H9 (cell line): ENCODE measurements at places on chromosomes 11 and 22. TPM values are rescaled to one million over a fixed set of nuclear protein-coding genes. Genes with fewer than 3 reads are reported as not detected.
A peak's percentile ranks its signal among the peaks of the same experiment; 100 is the strongest.

- no peak overlapping the region for H3K4me3 ChIP-seq
- peak; percentile 39 for DNase-seq
- no peaks in the 10 kb centered on the region for H3K27me3 ChIP-seq
- H3K27ac ChIP-seq, result no peak overlapping the region
- H3K36me3 ChIP-seq, result peaks cover 25% of the 10 kb centered on the region; the same call in 2 of the 3 replicates
These were observed 179.8 kb downstream of the NAV2 start for GRCh38 chr11:19892387-19892786.

GRCh38 chr11:67027943-67028542 is 5.1 kb downstream of the SYT12 start:
- peaks cover 12% of the 10 kb centered on the region; the same call in 1 of the 2 replicates for H3K27me3 ChIP-seq
- no peak for DNase-seq
- H3K27ac ChIP-seq, result no peak overlapping the region

GRCh38 chr11:70206982-70207376 is 3.9 kb downstream of the FADD start:
- no peaks in the 10 kb centered on the region for H3K27me3 ChIP-seq
- peaks cover 27% of the 10 kb centered on the region for H3K36me3 ChIP-seq
- DNase-seq, result no peak
- H3K4me1 ChIP-seq, result peaks cover 3% of the 10 kb centered on the region; the same call in 1 of the 2 replicates

DNA sequence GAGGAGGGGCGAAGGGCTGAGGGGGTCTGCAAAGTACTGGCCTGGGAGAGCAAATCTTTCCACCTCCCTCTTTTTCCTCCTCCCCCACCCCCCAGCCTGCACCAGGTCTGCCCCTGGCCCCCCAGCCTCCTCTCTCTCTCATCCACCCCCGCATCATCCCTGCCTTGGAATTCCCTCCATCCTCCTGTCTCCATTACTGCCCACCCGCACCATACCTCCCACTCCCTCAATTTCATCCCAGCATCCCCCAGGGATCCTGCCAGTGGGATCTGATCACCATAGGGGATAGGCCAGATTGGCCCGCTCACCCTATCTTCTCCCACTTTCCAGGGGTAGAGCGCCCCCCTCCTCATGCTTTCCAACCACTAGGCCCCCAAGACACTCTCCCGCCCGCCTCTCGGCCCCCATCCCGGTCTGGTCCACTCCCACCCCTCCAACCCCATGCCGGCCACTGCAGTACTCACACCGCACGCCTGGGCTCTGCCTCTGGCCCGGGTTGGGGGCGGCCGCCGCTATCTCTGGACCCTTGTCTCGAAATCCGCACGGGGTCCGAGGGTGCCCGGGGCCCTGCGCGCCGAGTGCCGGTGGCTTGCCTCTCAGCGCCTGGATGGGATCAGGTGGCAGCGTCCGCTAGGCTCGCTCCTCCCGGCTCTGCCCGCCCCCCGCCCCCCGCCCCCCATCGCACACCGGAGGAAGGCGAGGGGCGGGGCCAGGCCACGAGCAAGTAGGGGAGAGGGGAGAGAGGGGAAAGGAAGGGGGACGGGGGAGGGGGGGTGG is at the start of gene GAL3ST3:
Gene GAL3ST3, minus strand, starts transcription at position 615 of the 777 bp plus-strand sequence. CDS start 3,746 bp downstream, outside the sequence.
- H3K4me1 ChIP-seq, result peaks cover 6% of the 10 kb centered on the region; the same call in 1 of the 2 replicates
- peaks cover 13% of the 10 kb centered on the region for H3K36me3 ChIP-seq
- no peaks in the 10 kb centered on the region for H3K27me3 ChIP-seq
- peak within 1 kb of the TSS; percentile 84 for H3K4me3 ChIP-seq

DNA sequence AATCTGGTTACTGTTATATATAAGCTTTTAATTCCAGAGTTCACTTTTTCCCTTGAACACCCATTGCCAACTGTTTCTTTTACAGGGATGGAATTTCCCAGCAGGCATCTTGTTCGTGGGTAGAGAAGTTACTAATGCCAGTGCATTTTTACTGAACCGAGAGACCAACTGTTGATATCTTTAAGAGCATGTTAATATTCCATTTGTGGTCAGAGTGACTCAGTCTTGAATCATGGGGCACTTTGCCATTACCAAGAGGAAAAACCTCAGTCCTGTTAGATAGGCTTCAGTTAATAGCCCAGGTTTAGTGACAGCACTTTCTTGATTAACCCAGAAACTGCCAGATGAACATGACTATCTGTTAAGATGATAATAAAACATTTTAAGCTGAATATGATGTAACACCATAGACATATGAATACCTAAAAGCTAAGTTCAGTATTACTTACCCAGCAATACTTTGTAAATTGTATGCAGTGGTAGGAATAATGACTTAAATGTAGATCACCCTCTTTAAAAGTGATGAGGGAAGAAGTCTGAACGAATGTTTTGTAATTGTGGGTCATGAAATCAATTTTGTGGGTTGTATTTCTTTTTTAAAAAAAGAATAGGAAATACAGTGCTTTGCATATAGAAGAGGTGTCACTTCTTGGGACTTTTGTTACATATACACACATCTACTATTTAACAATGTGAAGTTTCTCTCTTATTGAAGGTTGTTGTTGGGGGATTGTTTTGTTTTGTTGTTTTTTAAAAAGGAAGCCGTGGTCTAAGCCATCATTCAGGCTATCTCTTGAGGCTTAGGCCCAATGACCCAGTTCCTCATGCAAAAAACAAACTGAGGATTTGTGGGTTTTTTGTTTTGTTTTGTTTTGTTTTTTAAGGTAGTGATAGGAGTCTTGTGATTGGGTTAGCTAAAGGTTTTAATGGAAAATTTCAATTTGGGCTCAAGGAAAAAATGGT is 79.2 kb upstream of the GRIK4 start:
- H3K4me1 ChIP-seq, result no peaks in the 10 kb centered on the region
- H3K27ac ChIP-seq, result no peak overlapping the region
- no peak for DNase-seq
- no peak overlapping the region for H3K4me3 ChIP-seq
- H3K36me3 ChIP-seq, result peaks cover 9% of the 10 kb centered on the region

- H3K27me3 ChIP-seq, result no peaks in the 10 kb centered on the region; the same call in 1 of the 2 replicates
- no peak overlapping the region for H3K4me3 ChIP-seq
- no peaks in the 10 kb centered on the region for H3K36me3 ChIP-seq
- H3K27ac ChIP-seq, result no peak overlapping the region
- peaks cover 9% of the 10 kb centered on the region; the same call in 1 of the 2 replicates for H3K4me1 ChIP-seq
These were observed 11.4 kb downstream of the SLC6A5 start for GRCh38 chr11:20610825-20611224.

DNA sequence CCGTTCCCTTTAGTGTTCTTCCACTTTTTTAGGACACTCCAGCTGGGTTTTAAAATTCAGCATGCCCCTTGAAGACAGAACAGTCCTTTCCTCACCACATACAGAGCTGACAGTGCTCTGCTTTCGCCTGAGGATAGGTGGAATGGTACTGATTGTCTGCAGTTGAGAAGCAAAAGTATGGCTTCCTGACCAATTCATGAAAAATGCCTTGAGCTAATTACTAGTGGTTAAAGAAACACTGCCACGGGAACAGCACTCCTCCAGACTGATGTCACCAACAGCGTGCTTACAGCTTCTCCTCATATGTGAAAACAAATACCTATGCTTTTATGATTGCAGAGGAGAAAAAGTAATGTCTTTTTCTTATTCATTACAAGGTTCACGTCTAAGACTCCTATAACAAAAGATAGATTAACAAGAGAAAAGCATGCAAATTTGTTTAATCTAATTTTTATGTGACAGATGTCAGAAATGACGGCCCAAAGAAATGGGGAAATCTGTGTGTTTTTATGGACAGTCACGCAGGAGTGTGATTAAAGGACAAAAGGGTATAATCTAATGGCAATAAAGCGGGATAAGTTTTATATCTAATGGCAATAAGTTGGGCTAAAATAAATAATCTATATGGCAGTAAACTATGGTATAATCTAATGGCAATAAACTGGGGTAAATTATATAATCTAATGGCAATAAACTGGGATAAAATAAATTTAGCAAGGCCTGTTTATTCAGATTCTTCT is 123.4 kb upstream of the ARHGAP42 start:
- H3K27ac ChIP-seq, result no peak overlapping the region
- H3K4me1 ChIP-seq, result no peaks in the 10 kb centered on the region
- no peak overlapping the region for H3K4me3 ChIP-seq
- no peaks in the 10 kb centered on the region for H3K27me3 ChIP-seq

DNA sequence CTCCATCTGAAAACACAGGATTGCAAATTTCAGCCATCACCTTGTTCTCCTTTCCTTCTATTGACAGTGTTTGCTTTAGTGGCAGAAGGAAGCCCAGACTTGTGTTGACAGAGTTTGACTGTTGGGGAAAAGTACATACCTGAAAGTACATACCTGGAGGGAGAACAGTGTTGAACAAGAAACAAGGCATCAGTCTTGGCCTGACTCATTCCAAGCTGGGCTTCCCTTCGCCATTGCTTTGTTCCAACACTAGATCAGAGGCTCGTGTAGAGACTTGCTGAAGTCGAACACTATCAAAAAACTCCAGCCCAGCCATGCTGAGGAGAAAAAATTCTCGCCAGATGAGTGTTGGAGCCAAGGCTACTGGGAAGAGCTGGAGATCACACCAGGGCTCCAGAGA is 133.4 kb downstream of the BBOX1 start:
- no peak overlapping the region for H3K4me3 ChIP-seq
- H3K36me3 ChIP-seq, result peaks cover 2% of the 10 kb centered on the region; the same call in 1 of the 2 replicates
- DNase-seq, result no peak

GRCh38 chr22:45284705-45285262 is at the start of gene UPK3A:
Gene UPK3A (plus strand): TSS chr22:45284949. CDS start chr22:45285014, 65 bp downstream.
- no peak within 1 kb of the TSS for H3K27ac ChIP-seq
- H3K4me1 ChIP-seq, result no peaks in the 10 kb centered on the region
- DNase-seq, result peak; percentile 89
- peak within 1 kb of the TSS; percentile 63 for H3K4me3 ChIP-seq
- H3K27me3 ChIP-seq, result peaks cover 5% of the 10 kb centered on the region; the same call in 1 of the 2 replicates

- DNase-seq, result no peak
- no peaks in the 10 kb centered on the region for H3K4me1 ChIP-seq
- no peak overlapping the region for H3K27ac ChIP-seq
- no peaks in the 10 kb centered on the region for H3K36me3 ChIP-seq
These were observed 87.0 kb downstream of the MORC2 start for GRCh38 chr22:30881361-30882183.

- no peaks in the 10 kb centered on the region for H3K4me1 ChIP-seq
- no peak overlapping the region for H3K4me3 ChIP-seq
- no peaks in the 10 kb centered on the region for H3K27me3 ChIP-seq
- DNase-seq, result no peak
These were observed 10.9 kb upstream of the CCND1 start for GRCh38 chr11:69630017-69630416.

DNA sequence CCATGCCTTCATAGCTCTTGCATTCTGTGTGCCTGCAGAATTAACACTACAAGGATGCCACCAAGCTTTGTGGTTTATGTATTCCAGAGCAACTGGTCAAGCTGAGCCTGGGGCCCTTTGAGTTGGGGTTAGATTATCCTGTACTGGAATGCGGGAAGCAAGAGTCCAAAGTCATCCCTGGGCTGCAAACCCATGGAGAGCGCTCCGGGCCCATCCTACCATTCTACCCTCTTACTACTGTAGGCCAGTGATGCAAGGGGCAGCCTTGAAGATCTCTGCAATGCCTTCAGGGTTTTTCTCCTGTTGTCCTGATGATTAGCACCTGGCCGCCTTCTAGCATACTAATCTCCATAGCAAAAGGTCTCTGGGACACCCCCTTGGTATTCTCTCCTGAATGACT is 51.3 kb downstream of the TUG1 start:
- peaks cover 7% of the 10 kb centered on the region for H3K36me3 ChIP-seq
- peaks cover 2% of the 10 kb centered on the region; the same call in 1 of the 2 replicates for H3K4me1 ChIP-seq
- no peaks in the 10 kb centered on the region for H3K27me3 ChIP-seq
- H3K27ac ChIP-seq, result no peak overlapping the region
- DNase-seq, result peak; percentile 74
- H3K4me3 ChIP-seq, result no peak overlapping the region

DNA sequence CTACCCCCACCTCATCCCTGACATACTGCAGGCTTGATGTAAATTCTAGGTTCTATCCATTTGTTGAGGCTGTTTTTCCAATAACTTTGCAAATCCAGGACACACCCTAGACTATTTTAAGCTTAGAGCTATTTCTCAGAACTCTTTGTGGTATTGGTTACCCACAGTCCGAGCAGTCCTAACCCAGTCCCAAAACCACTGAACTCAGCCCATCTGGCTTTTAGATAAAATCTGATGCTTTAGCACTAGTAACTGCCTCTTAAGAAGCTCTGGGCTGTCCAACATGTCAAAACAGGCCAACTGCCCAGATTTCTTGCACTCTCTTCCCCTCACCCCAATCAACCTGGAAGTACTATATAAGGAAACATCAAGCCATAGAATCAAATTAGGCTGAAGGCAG is 344.4 kb upstream of the CADM1 start:
- no peak overlapping the region for H3K27ac ChIP-seq
- DNase-seq, result no peak
- no peaks in the 10 kb centered on the region for H3K4me1 ChIP-seq
- no peak overlapping the region for H3K4me3 ChIP-seq

Gene MEI1
- total RNA-seq, result 0.20 TPM in 1 of 2 replicates, not detected in the other

Gene SMCO4
- total RNA-seq, result 35.6 and 41.1 TPM in 2 replicates
